ENCODE measurements at places on chromosomes 16 and 17. TPM values are rescaled to one million over a fixed set of nuclear protein-coding genes. Genes with fewer than 3 reads are reported as not detected.

The NMRAL1 gene
- 61.7 TPM for total RNA-seq

- H3K36me3 ChIP-seq: 0 out of 2 replicates have a peak, but pooled peaks cover 4% of the 10 kb centered on the region
- no peak for DNase-seq
- H3K27me3 ChIP-seq: no peaks in the 10 kb centered on the region
- peaks cover 24% of the 10 kb centered on the region for H3K4me1 ChIP-seq
These were observed 36.1 kb downstream of the USP31 start for GRCh38 chr16:23113185-23113584.

GRCh38 chr17:70947636-70948565 is 778.6 kb downstream of the KCNJ2 start:
- DNase-seq: no peak
- H3K4me3 ChIP-seq: no peak overlapping the region
- no peaks in the 10 kb centered on the region for H3K36me3 ChIP-seq

DNA sequence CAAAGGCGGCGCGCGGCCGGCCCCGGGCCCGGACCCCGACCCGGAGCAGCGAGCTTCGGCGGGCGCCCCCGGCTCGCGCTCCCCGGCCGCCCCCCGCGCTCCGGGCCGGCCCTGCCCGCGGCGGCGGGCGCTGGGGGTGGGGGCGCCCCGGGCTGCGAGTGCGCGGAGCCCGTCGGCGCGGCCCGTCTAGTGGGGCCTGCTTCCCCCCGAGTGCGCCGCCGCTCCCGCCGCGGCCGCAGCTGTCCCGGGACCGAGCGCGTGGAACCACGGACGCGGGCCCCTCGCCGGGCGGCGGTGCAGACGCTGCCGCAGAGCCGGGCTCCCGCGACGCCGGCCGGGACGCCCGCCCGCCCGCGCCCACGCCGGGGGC is 308 bp downstream of the ADCY9 start:
- H3K4me3 ChIP-seq: peak overlapping the region; percentile 75
- H3K27ac ChIP-seq: no peak overlapping the region
- H3K36me3 ChIP-seq: no peaks in the 10 kb centered on the region
- DNase-seq: no peak
- peaks cover 31% of the 10 kb centered on the region for H3K27me3 ChIP-seq
